Nasal cavity respiratory epithelium epithelial cell of viscerocranial mucosa (primary cell): ENCODE measurements at places on chromosomes 4 and X. TPM values are rescaled to one million over a fixed set of nuclear protein-coding genes. Genes with fewer than 3 reads are reported as not detected.

Gene AMTN
- 0.34 and 1.3 TPM in 2 replicates for total RNA-seq

Gene PLRG1
- total RNA-seq, result 87.8 and 154 TPM in 2 replicates

Gene FHIP1A
- 31.1 and 53.2 TPM in 2 replicates for total RNA-seq

Gene MAGED4
- 0.57 TPM in 1 of 2 replicates, not detected in the other for total RNA-seq

Gene GRIA3
- under 0.01 TPM in 1 of 2 replicates, not detected in the other for total RNA-seq

Gene PLXNB3
- 2.7 and 28.8 TPM in 2 replicates for total RNA-seq

Gene PIR
- 22.9 and 23.6 TPM in 2 replicates for total RNA-seq

Gene PAGE2
- not detected in 2 replicates for total RNA-seq

Gene SLC2A9
- 37.6 and 78.7 TPM in 2 replicates for total RNA-seq

Gene S100G
- not detected in 2 replicates for total RNA-seq

Gene C1QTNF7
- not detected in 2 replicates for total RNA-seq

Gene ASB9
- total RNA-seq, result 0.43 TPM in 1 of 2 replicates, not detected in the other

Gene HMX1
- total RNA-seq, result not detected in 2 replicates

Gene PHKA1
- total RNA-seq, result 21.6 and 24.9 TPM in 2 replicates

Gene GYPE
- not detected in 2 replicates for total RNA-seq

Gene MAGEA2
- total RNA-seq, result not detected in 2 replicates

Gene ANKRD50
- 44.1 and 46.6 TPM in 2 replicates for total RNA-seq

Gene CLIC2
- under 0.01 and 0.14 TPM in 2 replicates for total RNA-seq

Gene C4orf33
- 4.1 and 6.5 TPM in 2 replicates for total RNA-seq

Gene USP17L18
- not detected in 2 replicates for total RNA-seq

Gene NPY1R
- total RNA-seq, result under 0.01 TPM in 2 replicates

Gene HTN1
- not detected in 2 replicates for total RNA-seq

Gene HHIP
- total RNA-seq, result under 0.01 TPM in 2 replicates

Gene C4orf54
- total RNA-seq, result under 0.01 and 0.64 TPM in 2 replicates

Gene TCEAL5
- total RNA-seq, result not detected in 2 replicates

Gene ARHGAP36
- total RNA-seq, result not detected in 2 replicates

Gene C4orf51
- total RNA-seq, result not detected in 2 replicates

Gene LIMCH1
- 0.34 and 4.5 TPM in 2 replicates for total RNA-seq

Gene EDNRA
- total RNA-seq, result 4.1 and 8.8 TPM in 2 replicates

Gene PABPC1L2B
- total RNA-seq, result not detected in 2 replicates

Gene GAGE12E
- not detected in 2 replicates for total RNA-seq

Gene STPG2
- total RNA-seq, result 0.34 and 0.36 TPM in 2 replicates

Gene RCHY1
- 18.1 and 33.7 TPM in 2 replicates for total RNA-seq

Gene TRIM75
- total RNA-seq, result not detected in 2 replicates

Gene DACH2
- total RNA-seq, result 0.36 TPM in 1 of 2 replicates, not detected in the other

Gene CD38
- total RNA-seq, result 0.14 TPM in 1 of 2 replicates, not detected in the other

Gene DIPK2B
- not detected in 2 replicates for total RNA-seq

Gene OPHN1
- 7.5 and 7.9 TPM in 2 replicates for total RNA-seq

Gene XG
- total RNA-seq, result 0.43 and 6.5 TPM in 2 replicates

Gene SOWAHD
- under 0.01 and 0.07 TPM in 2 replicates for total RNA-seq

Gene TLL1
- total RNA-seq, result 0.50 and 1.0 TPM in 2 replicates

Gene SPANXD
- total RNA-seq, result not detected in 2 replicates

Gene ARR3
- not detected in 2 replicates for total RNA-seq

Gene GDPD2
- total RNA-seq, result 0.14 and 1.0 TPM in 2 replicates

Gene UCP1
- total RNA-seq, result not detected in 2 replicates

Gene ATOH1
- not detected in 2 replicates for total RNA-seq
